ENCODE measurements at places on chromosomes 12 and 14.
A peak's percentile ranks its signal among the peaks of the same experiment; 100 is the strongest.

GRCh38 chr12:11233532-11233931 is 36.0 kb downstream of the PRB3 start:
- no peak for DNase-seq

DNA sequence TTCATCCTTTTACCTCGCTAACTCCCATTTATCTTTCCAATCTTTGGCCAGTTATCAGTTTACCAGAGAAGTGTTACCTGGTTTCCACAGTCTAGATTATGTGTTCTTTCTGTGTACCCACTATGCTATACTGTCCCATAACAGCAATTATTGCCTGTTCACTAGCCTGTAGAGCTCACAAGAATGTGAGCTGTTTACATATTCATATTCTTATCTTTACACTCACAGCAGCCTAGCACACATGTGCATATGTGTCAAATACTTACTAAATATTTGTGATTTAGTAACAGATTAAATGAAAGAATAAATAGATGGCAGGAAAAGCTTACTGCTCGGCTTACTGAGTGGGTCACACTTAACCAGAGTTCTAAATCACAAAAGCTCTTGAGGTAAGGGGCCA is 97.8 kb downstream of the NOVA1 start:
- DNase-seq = no peak

DNA sequence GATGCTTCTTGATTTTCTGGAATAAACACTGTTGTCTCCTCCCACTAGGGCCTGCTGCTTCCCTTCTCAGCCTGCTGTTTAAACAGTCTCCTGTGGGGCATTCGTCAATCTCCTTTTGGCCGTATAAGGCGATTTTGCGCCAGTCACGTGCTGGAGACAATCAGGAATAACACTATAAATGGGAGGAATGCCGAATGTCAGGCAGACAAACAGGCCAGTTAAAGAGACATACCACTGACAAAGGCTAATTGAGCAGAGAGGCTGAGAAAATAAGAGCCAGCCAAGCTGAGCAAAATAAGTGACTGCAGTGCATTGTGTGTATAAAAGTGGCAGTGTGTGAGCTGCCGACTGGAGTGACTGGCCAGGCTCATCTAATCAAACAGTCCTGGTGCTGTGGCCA is 23.3 kb downstream of the DMAC2L start:
- DNase-seq = peak; percentile 53

DNA sequence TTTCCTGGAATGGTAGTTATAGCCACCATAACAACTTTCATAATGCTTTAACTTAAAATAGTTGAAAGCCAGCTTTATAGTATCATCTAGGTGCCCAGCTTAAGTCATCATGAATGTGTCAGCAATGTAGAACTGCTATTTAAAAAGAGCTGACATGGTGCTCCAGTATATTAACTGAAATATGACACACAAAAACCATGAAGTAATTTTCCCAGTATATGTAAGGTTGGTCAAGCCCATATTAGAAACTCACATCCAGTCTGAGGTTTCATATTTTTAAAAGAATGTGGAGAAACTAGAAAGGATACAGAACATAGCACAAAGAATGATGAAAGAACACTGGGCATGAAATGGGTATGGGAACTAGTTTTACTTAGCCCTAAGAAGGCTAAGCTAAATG is 121.3 kb upstream of the KRAS start:
- DNase-seq = no peak

- DNase-seq = no peak
Observed at GRCh38 chr12:77435446-77436091, 370.2 kb upstream of the E2F7 start.

- DNase-seq = no peak
Observed at GRCh38 chr12:131003036-131003715, 49.5 kb downstream of the ADGRD1 start.

- peak; percentile 2 for DNase-seq
Observed at GRCh38 chr14:26204728-26205479, 392.9 kb downstream of the NOVA1 start.

DNA sequence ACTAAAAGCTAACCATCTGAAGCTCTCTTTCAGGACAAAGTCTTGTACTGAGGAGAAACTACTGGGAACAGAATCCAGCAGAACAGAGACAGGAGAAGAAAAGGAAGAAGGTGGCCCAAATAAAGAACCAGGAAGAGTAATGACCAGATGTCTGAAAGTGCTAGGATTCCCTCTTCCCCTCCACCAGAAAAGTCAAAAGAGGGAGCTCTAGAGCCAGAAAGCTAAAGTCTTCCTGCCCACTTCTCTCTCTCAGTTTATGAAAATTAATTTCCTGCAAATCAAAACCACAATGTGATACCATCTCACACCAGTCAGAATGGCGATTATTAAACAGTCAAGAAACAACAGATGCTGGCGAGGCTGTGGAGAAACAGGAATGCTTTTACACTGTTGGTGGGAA is 47.2 kb downstream of the SPPL3 start:
- DNase-seq = no peak

- peak; percentile 89 for DNase-seq
Observed at GRCh38 chr14:52131640-52132320, 62.9 kb upstream of the NID2 start.

- no peak for DNase-seq
Observed at GRCh38 chr12:22276867-22277266, 57.6 kb downstream of the ST8SIA1 start.

- no peak for DNase-seq
Observed at GRCh38 chr12:39840422-39840821, 220.8 kb upstream of the ABCD2 start.

Measured in fibroblast of gingiva (primary cell).